Left lung (tissue), 14 donors: ENCODE measurements at places on chromosomes 4 and X. TPM values are rescaled to one million over a fixed set of nuclear protein-coding genes. Genes with fewer than 3 reads are reported as not detected.

The FAM184B gene
- 0.18 TPM for total RNA-seq

The CWH43 gene
- not detected for total RNA-seq

The HPGD gene
- total RNA-seq = 45.4 TPM

The TMSB15A gene
- 2.1 TPM for total RNA-seq

DNA sequence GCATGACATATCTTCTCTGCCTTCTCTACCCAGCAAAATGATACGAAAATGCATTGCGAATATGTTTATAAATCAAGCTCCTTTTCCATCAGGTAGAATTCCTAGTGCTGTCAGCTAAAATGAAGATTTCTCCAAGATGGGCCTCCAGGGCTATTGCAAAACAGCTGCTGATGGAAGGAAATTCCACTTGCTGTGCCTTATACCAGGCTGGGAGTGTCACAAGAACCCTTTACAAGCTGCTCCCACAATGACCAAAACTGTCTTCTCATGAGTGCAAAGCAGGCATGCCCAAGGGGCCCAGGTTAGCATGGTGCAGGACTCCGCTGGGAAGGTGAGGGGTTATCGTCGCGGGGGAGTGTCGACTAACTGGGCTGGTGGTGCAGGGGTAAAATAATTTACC lies 8.7 kb downstream of the HNRNPH2 start:
- no peaks in the 10 kb centered on the region for H3K27me3 ChIP-seq
- no peak overlapping the region for H3K27ac ChIP-seq
- peaks cover 14% of the 10 kb centered on the region for H3K36me3 ChIP-seq
- no peak for DNase-seq

GRCh38 chr4:73127839-73128453 lies 58.4 kb upstream of the COX18 start:
- H3K4me3 ChIP-seq = no peak overlapping the region
- H3K27me3 ChIP-seq = no peaks in the 10 kb centered on the region
- peaks cover 59% of the 10 kb centered on the region for H3K36me3 ChIP-seq
- no peak overlapping the region for H3K27ac ChIP-seq

DNA sequence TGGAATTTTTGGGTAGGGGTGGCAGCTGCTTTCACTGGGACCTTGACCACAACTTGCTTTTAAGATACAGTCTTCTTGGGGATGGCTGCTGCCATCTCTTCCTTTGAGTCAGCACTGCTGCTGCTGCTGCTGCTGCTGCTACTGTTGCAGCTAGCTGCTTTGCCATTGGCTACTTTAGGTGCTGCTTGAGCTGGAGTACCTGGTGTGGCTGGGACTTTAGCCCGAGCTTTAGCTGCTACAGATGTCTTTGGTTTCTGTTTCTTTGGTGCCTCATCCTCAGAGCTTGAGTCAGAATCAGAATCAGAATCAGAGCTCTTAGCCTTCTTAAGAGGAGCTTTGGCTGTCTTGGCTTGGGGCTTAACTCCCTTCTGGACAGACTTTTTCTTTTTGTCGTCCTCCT lies 52.2 kb downstream of the FAM9B start:
- no peaks in the 10 kb centered on the region for H3K4me1 ChIP-seq
- H3K27ac ChIP-seq = no peak overlapping the region
- DNase-seq = no peak
- H3K36me3 ChIP-seq = no peaks in the 10 kb centered on the region

DNA sequence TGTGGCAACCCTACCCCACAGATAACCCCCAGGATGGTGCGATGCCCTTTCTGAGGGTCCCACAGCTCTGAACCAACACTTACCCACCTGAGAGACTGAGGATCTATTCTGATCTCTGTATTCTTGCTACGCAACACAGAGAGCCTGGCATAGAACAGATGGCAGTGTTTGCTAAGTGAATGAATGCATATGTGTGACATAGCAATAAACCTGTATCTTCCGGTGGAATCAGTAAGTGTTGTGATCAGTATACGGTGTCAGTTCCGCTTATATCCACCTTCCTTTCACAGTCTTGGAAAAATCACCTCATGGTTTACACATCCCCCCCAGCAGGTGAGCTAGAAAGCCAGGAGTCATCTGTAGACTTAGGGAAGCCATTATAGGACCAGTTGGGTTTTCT lies 5.9 kb upstream of the HSD17B10 start:
- no peaks in the 10 kb centered on the region for H3K36me3 ChIP-seq
- H3K4me3 ChIP-seq = no peak overlapping the region
- peaks cover 22% of the 10 kb centered on the region for H3K27me3 ChIP-seq

- no peaks in the 10 kb centered on the region for H3K27me3 ChIP-seq
- H3K4me3 ChIP-seq = no peak within 1 kb of the TSS
- H3K27ac ChIP-seq = no peak within 1 kb of the TSS
- no peaks in the 10 kb centered on the region for H3K4me1 ChIP-seq
- H3K36me3 ChIP-seq = no peaks in the 10 kb centered on the region
Observed at GRCh38 chr4:26490111-26490959, at the start of gene CCKAR. Gene CCKAR, minus strand, starts transcription at chr4:26490484. Its CDS starts 217 bp downstream, at chr4:26490267.

DNA sequence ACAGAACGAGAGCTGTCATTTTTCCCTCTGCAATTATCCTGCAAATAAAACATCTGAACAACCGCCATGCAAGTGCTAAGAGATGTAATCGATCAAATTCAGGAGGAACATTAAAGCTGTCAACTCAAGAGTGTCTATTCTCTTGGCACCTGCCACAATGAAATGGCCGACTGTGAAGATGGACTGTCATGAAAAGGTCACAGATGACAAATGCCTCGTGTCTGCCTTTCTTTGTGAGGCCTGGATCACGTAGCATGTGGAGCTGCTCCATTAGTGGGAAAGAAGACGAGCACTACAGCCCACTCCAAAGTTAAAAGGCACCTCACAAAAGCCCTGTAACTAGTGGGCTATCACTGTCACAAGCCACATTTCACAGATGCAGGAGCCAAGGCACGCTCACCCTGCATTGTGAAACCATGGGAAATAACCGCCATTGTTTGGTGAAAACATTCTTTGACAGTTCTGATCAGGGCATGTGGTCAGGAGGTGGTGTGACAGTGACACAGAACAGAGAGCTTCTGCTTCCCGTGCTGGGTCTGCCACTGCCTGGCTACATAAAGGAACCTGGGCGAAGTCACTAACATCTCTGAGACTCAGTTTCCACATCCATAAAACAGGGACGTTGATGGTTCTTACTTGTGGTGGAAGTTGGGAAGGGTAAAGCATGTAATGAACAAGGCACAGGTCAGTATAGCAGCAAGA lies 98.9 kb downstream of the EVC2 start:
- H3K4me3 ChIP-seq = no peak overlapping the region
- H3K27ac ChIP-seq = no peak overlapping the region
- no peaks in the 10 kb centered on the region for H3K4me1 ChIP-seq
- peaks cover 16% of the 10 kb centered on the region for H3K36me3 ChIP-seq

DNA sequence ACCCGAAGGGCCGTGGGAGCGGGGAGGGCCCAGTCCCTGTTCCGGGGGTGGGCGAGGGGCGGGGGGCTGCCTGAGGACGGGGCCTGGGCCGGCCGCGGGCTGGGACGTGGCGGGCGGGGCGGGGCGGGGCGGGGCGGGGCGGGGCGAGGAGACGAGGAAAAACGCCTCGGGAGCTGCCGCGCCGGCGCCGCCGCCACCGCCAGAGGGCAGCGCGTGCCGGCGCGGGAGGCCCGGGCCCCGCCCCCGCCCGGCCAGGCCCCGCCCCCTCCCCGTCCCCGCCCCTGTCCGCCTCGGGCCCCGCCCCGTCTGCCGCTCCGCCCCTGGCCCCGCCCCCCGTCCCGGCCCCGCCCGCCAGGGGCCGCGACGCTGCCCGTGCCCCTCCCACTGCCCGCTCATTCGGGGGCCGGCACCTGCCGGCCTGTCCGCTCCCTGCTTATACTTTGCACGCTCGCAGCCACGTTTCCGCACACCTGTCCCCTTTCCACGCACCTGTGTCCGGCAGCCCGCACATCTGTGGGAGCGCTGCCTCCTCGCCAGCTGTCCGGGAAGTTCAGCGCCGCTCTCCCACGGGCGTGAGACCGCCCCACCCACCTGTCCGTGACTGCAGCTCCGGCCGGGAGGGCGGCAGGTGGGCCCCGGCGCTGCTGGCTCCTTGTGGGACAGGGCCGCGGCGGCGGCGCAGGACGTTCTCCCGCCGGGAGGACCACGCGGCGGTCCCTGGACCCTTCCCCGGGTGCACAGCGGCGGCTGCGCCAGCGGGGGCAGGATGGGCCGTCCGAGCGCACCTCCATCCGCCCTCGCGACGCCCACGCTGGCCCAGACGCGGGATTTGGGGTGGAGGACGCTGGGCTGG lies 1.7 kb upstream of the FGFRL1 start:
- peaks cover 64% of the 10 kb centered on the region for H3K27me3 ChIP-seq
- peak; percentile 82 for DNase-seq

DNA sequence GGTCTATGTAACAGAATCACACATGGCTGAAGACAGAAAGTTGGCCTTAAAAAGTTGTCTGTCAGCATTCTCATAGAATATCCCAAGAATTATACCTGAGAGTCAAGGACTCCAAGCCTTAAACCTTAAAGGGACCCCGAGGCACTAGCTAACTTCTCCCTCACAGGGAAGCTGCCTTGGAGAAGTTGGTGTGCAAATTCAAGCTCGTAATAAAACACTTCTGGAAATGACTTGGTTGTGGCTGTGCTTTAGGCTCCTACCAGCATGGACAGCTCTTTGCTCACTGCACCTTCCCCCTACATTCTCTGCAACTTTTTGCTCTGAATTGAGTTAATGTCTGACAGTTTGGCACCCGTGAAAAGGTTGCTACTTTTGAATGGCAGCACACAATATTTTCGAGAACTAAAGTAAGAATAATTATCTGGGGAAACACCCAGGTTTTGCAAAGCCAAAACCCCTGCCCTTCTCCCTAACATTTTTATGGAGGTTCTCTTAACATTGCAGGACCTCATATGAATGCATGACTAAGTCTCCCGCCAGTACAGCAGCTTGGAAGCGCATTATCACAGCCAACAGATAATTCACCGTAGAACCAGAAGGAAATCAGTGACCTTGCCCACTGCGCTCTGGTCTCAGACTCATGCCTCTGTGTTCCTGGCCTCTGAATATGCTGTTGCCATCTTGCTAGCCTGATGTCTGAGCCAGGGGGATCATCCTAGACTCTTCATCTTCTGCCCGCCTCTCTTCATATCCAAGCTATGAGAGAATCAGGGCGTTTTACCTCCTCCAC lies 91.0 kb downstream of the MGST2 start:
- no peaks in the 10 kb centered on the region for H3K36me3 ChIP-seq
- H3K27ac ChIP-seq = no peak overlapping the region
- no peaks in the 10 kb centered on the region for H3K4me1 ChIP-seq
- no peak for DNase-seq

DNA sequence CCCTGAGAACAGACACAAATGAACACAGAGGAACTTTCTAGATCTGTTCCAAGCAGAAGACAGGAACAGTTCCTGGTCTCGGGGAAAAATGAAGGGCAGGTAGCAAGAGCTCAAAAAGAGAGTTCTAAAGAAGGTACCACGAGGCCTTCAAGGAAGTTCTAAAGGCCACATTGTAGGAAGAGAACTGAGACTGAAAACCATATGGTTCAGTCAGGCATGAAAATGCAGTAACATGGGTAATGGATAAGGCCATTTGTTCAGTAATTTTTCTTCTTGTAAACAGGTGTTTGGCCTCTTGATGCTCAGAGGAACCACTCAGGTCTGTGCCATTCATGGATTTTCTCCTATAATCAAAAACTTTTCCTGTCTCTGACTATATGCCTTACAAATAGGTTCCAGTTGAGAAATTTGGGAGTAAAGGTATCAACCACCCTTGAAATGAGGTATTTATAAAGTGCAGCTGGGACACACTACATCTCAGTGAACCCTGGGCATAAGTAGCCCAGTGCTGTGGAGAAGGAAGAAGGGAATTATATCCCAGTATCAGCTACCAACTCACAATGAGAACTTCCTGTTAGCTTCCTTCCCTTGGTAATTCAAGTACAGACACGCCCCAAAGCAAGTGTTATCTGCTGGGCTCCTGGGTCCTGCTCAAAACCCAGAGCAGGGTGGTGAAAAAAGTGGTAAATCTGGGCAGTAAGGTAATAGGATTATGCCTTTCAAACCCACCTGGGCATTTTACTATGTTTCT lies 277.9 kb downstream of the KLHL13 start:
- H3K27ac ChIP-seq = no peak overlapping the region
- no peak for DNase-seq
- no peak overlapping the region for H3K4me3 ChIP-seq
- no peaks in the 10 kb centered on the region for H3K36me3 ChIP-seq
- no peaks in the 10 kb centered on the region for H3K27me3 ChIP-seq
- no peaks in the 10 kb centered on the region for H3K4me1 ChIP-seq

DNA sequence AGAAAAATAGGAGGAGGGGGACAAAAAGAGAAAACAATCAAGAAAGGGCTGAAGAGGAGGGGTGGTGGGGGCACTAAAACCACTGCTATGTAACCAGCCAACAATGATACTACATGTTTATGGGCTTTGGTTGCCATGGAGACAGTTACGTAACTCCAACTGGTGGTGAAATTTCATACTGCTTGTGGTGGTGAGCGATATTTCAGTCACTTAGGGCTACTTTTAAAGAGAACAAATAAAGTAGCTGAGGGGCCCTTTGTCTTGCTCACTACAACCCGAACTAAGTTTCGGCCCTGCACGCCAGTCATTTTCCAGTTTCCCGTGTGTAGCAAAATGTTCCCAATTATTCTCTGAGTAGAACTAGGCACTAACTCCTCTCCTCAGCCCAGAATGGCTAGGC lies 275.2 kb upstream of the EDA2R start:
- H3K4me1 ChIP-seq = no peaks in the 10 kb centered on the region
- no peaks in the 10 kb centered on the region for H3K36me3 ChIP-seq

GRCh38 chrX:77450996-77451395 lies 3.8 kb downstream of the FGF16 start:
- peaks cover 7% of the 10 kb centered on the region for H3K4me1 ChIP-seq
- H3K27me3 ChIP-seq = peaks cover 3% of the 10 kb centered on the region
- H3K36me3 ChIP-seq = no peaks in the 10 kb centered on the region
- DNase-seq = no peak

- no peaks in the 10 kb centered on the region for H3K36me3 ChIP-seq
- no peak for DNase-seq
- H3K27me3 ChIP-seq = no peaks in the 10 kb centered on the region
- H3K27ac ChIP-seq = no peak overlapping the region
Observed at GRCh38 chr4:129422277-129422676, 326.3 kb downstream of the C4orf33 start.

- no peak for DNase-seq
- no peaks in the 10 kb centered on the region for H3K4me1 ChIP-seq
- no peaks in the 10 kb centered on the region for H3K36me3 ChIP-seq
- no peak overlapping the region for H3K27ac ChIP-seq
- no peak overlapping the region for H3K4me3 ChIP-seq
Observed at GRCh38 chrX:43148305-43148704, 370.3 kb upstream of the PPP1R2C start.

DNA sequence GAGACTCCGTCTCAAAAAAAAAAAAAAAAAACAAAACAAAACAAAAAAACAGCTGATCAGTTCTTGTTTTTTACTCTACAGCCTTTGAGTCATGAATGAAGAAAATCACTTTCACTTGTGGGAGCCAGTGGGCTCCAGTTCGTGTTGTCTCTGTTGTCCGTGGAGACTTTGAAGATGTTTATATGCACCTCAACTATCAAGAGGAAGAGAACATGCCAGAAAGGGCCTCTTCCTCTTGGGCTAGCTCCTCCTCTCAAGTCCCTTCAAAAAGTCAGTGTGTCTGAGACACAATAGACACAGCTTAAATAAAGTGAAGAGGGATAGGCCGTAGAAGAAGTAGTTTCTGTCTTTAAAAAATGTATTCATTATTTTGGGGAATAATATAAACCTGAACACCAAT lies 182.7 kb downstream of the KDR start:
- H3K4me3 ChIP-seq = no peak overlapping the region
- no peaks in the 10 kb centered on the region for H3K36me3 ChIP-seq
- no peak overlapping the region for H3K27ac ChIP-seq
- H3K27me3 ChIP-seq = peaks cover 8% of the 10 kb centered on the region
- DNase-seq = no peak

- no peak overlapping the region for H3K27ac ChIP-seq
- no peaks in the 10 kb centered on the region for H3K36me3 ChIP-seq
- DNase-seq = no peak
- H3K4me3 ChIP-seq = no peak overlapping the region
- no peaks in the 10 kb centered on the region for H3K4me1 ChIP-seq
Observed at GRCh38 chr4:23368081-23368697, 521.7 kb downstream of the PPARGC1A start.
